ENCODE measurements at places on chromosomes 2 and 18.

DNA sequence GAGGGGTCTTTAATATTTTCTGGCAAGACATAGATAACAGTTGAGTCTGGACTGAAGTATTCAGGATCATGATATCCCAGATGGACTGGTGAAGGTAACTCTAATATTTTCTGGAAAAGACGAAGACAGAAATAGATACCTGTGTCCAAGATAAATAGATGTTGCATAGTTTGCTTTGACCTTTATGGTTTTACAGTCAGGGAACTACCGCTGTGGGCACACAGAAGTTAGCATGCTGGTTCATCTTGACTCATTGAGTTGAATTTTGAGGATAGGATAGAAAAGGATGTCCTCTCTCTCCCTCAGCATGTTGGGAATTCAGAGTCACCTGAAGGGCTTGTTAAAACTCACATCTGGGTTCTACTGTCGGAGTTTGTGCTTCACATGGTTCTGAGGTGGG lies 20.8 kb downstream of the KCNE4 start:
- DNase-seq = no peak

GRCh38 chr2:150677551-150677950 lies 190.1 kb upstream of the RND3 start:
- DNase-seq = no peak

- DNase-seq = no peak
These were observed 6.8 kb downstream of the EDAR start for GRCh38 chr2:108982259-108982679.

DNA sequence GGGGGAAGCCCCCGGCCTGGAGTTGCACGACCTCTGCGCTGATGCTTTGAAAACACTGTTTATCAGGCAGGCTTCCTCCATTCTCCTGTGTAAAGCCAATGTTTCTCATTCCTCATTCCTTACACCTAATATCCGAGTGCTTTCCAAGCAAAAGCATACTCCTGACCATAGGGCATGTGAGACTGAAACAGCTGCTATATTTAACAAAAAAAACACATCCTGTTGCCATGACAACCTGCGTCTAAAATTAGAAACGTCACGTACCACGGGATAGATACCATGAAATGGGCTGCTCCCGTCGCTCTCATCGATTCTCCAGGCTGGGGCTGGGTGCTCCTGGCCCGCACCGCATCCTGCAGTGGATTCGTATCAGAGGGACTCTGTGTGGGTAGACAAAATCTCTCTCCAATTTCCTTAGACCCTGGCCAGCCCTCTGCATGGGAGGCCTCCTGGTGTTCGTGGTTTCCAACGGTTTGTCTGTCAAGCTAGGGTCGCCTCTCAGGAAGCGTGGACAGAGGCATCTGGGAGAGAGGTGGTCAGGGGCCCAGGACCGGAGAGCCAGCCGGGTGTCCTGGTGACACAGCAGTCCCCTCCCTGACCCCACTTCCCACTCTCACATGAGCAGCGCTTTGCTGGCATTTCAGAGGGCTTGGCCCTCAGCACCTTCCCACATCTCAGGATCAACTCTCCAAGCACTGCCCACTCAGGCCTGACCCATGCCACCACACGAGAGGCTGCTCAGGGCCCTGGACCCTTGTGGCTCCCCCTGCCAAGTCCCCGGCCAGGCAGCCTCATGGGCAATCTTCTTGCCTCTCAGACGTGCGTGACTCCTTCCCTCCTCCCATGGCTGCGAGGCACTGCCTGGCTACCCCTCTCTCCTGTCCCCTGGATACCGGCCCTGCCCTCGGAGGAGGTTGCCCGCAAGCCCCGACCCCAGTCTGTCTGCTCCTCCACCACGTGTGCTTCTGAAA lies 268.1 kb downstream of the NDUFA10 start:
- no peak for DNase-seq

GRCh38 chr2:17918789-17919188 lies 40.3 kb downstream of the KCNS3 start:
- no peak for DNase-seq

- no peak for DNase-seq
These were observed 145.9 kb downstream of the PIK3C3 start for GRCh38 chr18:42100911-42101310.

GRCh38 chr2:120403676-120404075 lies 57.7 kb downstream of the INHBB start:
- no peak for DNase-seq

DNA sequence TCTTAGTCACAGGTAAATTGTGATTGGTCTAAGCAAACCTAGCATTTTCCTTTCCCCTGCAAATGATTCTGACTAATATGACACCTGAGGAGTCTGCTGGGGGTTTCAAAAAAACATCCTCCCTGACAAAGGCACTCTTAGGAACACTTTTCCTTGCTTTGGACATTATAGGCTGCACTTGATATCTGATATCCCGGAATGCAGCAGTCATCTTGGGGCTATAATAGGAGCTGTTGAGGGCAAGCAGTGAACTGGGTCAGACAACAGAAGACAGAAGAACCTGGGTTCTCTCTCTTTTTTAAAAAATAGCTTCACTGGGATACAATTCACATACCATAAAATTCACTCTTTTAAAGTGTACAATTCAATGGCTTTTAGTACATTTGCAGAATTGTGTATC lies 229.3 kb downstream of the RAB3GAP1 start:
- no peak for DNase-seq

DNA sequence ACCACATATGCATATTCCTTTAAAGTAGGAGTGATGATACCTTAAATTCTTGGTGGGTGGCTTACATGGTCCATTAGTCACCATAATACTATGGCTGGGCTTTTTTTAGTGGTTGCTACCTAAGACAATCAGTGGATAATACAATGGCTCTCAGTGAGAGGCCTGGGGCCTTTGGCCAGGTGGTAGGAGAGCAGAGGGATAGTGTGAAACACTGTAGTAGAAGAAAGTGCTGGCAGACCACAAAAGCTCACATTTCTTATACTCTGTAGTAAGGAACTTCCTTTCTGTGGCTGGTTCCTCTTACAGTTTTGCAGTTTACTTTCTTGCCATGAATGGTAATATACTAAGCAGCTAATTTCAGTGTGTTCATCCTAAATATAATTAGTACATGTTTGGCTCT lies 583.5 kb downstream of the XIRP2 start:
- DNase-seq = no peak

GRCh38 chr2:234496835-234497593 lies at the start of gene ARL4C:
TSS of gene ARL4C (minus strand) at chr2:234497081. CDS start at chr2:234496586, 495 bp downstream.
- no peak for DNase-seq

Data from SK-N-MC (cell line).